ENCODE measurements at places on chromosomes 6 and 20.
A peak's percentile ranks its signal among the peaks of the same experiment; 100 is the strongest.

DNA sequence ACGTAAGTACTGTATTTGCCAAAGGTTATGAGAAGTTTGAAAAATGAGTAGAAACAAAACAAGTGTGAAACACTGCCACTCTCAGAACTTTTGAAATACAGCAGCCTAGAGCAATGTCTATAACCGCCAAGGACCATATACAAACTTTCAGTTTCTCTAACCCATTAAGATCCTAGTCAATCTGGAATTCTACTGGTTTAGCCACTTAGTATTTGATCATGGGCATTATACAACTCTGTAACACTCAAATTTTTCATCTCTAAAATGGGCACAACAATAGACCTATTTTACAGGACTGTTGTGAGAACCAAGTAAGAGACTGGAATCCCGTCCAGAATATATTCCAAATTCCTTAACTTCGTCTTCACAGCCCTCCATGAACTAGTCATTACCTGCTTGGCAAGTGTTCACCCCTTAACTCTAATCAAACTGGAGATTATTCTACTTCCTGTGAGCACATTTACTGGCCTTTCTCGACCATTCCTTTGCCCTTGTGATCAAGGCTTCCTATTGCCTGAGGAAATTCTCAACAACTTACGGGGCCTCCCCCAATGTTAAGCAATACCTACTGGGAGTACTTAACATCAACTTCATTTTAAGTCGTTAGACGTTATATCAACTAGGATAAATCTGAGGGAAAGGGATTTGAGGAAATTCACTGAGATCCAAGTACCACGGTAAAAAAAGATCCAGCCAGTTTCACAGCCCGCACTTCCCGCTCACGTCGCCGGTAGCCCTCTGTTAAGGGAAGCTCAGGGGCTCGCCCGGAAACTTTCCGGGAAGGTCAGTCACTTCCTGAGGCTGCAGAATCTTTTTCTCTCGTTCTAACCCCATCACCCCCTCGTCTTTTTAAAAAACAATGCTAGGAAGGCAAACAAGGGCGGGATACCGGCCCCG lies 1.1 kb downstream of the EIF2S2 start:
- no peak for DNase-seq

- no peak for DNase-seq
Measured at GRCh38 chr6:75169689-75170586, 35.9 kb downstream of the COL12A1 start.

GRCh38 chr20:18321976-18322950 lies 33.9 kb downstream of the ZNF133 start:
- DNase-seq, result no peak

GRCh38 chr6:42021847-42022754 lies 28.2 kb upstream of the TAF8 start:
- DNase-seq, result no peak

- DNase-seq, result no peak
Measured at GRCh38 chr6:34656378-34657036, 40.1 kb downstream of the ILRUN start.

DNA sequence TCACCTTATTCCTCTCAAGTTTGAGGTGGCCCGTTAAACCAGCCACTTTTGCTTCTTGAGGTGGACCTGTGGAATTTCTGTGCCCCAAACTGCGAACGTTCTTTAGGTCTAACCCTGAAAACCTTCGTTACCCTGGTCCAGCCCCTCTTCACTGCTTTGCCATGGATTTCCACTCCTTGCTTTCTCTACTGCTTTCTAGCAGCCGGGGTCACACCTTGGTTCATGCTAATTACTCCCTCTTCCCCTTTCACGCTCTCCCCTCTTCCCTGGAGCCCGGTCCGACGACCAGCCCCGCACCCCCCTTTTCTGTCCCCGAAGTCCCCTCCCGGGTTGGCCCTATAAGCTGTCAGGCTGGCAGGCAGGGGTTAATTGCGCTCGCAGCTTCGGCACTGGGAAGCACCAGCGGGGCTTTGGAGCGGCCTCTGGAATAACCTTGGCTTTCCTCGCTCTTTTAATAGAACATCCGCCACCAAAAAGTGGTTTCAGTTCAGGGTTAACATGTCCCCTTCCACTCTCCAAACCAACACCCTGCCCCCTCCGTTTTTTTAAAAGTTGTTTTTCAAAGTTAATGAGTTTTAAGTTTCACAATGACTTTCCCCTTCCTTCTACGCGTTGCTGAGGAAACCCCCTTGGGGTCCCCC lies 1.4 kb upstream of the HIVEP1 start:
- DNase-seq, result peak; percentile 38

- DNase-seq, result peak; percentile 60
Measured at GRCh38 chr6:126804332-126805064, 314.0 kb upstream of the RSPO3 start.

DNA sequence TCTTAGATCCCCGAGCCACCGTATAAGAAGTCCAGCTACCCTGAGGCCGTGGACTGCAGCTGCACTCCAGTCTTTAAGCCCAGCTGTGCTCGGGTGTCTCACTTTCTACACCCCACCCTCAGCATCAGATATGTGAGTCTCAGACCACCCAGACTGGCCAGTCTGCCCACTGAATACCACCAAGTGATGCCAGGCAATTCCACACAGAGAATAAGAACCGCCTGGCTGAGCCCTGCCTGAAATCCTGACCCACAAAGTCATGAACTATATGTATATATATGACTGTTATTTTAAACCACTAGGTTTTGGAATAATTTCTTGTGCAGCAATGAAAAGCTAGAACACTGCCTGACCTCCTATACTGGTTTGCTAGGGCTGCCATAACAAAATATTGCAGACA lies 106.7 kb downstream of the FOXF2 start:
- DNase-seq, result no peak

GRCh38 chr6:93176070-93176469 lies 243.3 kb downstream of the EPHA7 start:
- DNase-seq, result no peak

DNA sequence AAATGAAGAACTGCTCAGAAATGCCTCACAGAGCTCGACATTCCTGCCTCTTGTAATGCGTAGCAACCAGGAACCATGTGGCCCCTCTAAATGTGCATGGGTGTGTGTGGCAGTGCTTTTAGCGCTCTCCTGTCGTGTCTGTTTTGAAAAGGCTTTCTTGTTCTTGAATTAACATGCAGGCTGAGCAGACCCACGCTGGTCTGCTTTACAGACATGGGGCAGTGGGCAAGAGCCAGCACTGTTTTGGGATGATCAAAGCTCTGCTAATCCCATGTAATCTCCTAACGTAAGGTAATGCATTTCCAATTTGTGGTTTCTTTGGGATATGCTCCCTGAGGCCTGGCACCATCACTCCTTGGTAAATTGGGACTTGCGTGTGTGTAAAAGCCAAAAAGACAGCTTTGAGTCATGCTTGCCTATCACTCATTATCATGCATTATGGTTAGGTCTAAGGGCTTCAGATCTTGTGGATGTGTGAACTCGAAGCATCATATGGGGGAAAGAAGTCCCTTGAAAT lies 11.8 kb downstream of the RIPOR2 start:
- no peak for DNase-seq

DNA sequence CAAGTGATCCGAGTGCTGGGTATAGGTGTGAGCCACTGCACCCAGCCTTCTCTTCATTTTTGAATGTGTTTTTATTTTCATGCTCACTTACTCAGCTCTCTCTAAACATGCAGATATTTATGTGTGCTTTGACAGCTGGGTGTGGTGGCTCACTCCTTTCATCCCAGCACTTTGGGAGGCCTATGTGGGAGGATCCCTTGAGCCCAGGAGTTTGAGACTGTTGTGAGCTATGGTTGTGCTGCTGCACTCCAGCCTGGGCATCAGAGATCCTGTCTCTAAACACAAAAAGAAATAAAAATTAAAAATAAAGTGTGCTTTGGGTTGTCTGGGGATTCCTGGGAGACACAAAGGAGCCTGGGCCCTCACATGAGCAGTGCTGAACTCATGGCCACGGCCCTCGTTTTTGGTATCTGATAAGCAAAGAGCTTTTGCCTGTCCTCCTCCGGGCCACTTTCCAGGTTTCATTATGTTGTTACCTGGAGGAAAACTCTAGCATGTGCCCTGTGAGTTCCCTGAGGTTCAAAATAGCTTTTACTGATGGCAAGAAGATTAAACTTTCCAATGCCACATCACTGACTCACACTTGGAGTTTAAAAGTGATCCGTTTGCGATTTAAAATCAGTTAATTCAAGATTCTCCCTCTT lies 78.5 kb downstream of the CD164 start:
- DNase-seq, result no peak

DNA sequence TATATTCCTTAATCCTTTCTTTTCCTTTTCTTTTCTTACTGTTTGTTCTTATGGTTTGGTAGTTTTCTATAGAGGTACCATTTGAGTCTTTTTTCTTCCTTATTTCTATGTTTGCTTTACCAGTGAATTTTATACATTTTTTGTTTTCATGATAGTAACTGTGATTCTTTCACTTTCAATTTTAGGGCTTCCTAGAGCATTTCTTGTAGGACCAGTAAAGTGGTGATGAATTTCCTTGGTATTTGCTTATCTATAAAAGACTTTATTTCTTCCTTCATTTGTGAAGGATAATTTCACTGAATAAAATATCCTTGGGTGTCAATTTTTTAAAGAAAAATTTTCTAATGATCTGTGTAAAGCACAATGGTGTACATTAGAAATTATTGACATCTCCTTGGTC lies 637.4 kb downstream of the CD109 start:
- DNase-seq, result no peak

GRCh38 chr20:9613871-9614270 lies 99.5 kb downstream of the LAMP5 start:
- DNase-seq, result no peak

DNA sequence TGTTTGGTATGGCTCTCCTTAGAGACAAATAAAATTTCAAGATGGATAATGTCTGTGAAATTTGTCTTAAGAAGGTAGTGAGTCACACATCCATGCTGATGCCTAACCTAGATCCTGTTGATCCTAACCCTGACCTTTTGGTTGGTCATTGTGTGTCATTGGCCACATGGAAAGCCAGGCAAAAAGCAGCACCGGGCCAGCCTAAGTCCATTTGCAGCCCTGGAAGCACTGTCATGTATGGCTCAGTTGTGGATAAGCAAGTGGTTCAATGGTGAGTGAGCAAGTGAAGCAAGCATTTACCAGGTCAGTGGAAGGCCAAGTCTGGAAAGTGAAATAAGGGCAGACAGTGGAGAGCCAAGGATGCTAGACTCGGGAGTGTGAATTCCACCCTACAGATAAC lies 12.1 kb upstream of the XRN2 start:
- DNase-seq, result no peak

DNA sequence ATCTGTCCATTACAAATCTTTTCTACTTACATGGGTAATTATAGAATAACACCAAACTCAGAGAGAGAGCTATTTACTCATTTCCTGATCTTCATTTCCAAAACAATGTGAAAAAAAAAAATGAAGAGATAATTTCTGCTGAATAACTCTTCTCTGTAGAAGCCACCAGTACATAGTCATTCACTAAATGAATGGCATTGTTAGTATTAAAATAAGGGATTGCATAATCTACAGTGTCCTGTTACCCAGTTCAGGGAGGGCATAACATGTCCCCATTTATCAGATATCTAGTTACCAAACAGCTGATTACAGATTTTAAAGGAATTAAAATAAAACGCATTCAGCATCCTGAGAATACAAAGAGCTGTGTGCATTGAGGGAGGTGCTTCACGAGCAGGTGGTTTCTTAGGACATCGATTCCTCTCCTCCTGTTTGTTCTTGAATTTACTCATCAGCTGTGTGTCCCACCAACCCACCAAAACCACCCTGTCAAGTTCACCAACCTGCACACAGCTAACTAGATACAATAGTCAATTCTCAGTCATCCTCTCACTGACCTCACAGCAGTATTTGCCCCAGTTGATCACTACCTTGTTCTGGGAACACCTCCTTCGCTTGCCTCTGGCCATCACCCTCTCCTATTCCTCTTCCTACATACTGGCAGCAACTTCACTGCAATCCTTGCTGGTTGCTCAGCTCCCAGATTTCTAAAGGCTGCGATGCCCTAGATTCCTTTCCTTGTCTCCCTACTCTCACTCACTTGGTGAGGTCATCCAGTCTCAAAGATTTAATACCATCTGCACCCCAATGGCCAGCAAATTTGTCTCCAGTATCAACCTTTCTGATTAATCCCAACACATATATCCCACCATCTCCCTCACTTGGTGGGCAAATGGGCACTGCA lies 18.7 kb downstream of the CNKSR3 start:
- no peak for DNase-seq

GRCh38 chr20:36465109-36466080 lies 75.9 kb upstream of the MYL9 start:
- DNase-seq, result peak; percentile 35

DNA sequence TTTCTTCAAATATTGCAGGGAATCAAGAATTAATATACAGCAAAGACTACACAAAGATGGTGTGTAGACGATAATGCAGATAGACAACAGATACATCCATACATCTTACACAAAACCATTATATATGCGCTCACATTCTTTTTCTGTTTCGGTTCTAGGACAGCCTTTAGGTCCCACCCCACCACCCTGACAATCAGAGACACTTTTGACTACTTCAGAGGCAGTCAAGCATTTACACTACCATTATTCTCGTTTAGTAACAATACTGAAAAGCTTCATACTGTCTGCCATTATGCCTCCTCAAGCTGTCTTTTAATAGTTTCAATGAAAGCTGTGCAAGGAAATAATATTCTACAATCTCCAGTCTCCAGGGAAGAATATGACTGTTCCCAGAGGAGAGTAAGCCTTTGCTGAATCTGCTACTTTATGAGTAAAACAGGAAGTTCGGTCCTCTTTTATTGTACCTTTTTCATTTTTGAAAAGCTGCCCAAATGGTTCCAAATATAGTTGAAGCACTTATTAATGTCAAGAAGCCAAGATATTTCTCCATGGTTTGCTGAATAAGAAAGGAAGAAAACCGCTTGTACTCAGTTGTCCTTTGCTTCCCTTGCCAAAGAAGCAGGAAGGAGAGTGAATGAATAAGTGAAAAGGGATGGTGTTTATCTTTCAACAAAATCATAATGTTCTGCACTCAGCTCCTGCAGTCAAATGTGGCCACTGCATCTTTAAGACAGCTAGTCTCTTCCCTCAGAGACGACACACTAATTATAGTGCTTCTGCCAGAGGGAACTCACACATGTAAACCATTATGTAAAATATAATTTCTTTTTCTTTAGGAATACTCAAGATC lies 468.3 kb downstream of the CDC5L start:
- DNase-seq, result no peak

- no peak for DNase-seq
Measured at GRCh38 chr6:53268858-53269608, 79.7 kb downstream of the ELOVL5 start.

GRCh38 chr6:139776041-139776440 lies 401.6 kb upstream of the CITED2 start:
- DNase-seq, result no peak

DNA sequence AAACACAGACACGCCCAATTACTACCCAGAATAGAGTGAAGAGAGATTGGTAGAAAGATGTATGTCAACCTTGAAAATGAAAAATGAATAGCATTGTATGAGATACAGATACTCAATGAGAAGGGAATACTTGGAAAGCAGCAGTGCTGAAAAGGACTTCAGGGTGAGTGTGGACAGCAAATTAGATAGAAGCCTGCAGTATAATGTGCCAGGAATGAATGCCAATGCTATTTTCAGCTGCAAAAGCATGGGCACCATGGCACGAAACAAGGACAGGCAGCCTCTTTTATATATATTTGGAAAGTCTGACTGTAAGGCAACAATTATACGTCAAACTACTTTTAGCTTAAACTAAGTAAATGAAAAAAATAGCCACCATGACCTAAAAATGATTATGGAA lies 118.2 kb downstream of the PTCHD4 start:
- no peak for DNase-seq

Measured in HEK293T (cell line).